ENCODE measurements at places on chromosomes 5 and 9.

- DNase-seq: no peak
Observed at GRCh38 chr5:66810848-66811261, 214.7 kb downstream of the MAST4 start.

DNA sequence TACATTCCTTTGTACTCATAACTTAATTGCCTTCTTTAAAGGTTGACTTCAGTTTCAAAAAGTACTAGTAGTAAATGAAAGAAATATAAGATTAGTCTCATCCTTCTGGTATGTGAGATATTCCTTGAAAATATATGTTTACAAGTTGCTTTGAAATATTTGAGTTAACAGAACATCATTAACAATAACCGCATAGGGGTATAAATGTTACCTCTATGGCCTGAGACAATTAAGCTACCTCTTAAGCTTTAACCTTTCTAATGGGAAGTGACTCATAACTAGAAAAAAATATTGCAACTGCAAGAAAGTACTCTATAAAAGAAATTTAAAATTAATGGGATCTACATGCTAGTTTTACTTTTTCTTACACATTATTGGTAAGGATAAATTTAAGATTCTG is 399.0 kb downstream of the CDH10 start:
- DNase-seq: no peak

DNA sequence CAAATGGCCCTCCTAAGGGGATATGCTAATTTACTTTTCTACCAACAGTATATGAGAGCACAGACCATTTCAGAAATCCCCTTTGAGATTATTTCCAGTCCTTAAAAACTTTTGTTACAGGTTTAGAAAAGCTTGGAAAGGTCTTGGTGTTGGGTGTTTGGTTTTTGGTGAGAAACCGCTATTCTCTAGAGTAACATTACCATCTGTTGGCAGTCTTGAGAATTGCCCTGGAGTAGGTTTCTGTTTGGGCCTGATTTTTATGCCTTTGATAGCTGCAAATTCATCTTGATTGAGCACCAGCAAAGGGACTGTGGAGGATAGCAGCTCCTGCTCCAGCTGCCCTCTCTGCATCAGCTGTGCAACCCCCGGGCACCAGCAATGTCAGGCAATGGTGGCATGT is 8.0 kb downstream of the NUDT2 start:
- DNase-seq: no peak

- DNase-seq: no peak
Observed at GRCh38 chr5:126965061-126965475, 65.3 kb downstream of the MARCHF3 start.
